Cortex of kidney (tissue), 1 donor: ENCODE measurements at places on chromosomes 6 and 20.

DNA sequence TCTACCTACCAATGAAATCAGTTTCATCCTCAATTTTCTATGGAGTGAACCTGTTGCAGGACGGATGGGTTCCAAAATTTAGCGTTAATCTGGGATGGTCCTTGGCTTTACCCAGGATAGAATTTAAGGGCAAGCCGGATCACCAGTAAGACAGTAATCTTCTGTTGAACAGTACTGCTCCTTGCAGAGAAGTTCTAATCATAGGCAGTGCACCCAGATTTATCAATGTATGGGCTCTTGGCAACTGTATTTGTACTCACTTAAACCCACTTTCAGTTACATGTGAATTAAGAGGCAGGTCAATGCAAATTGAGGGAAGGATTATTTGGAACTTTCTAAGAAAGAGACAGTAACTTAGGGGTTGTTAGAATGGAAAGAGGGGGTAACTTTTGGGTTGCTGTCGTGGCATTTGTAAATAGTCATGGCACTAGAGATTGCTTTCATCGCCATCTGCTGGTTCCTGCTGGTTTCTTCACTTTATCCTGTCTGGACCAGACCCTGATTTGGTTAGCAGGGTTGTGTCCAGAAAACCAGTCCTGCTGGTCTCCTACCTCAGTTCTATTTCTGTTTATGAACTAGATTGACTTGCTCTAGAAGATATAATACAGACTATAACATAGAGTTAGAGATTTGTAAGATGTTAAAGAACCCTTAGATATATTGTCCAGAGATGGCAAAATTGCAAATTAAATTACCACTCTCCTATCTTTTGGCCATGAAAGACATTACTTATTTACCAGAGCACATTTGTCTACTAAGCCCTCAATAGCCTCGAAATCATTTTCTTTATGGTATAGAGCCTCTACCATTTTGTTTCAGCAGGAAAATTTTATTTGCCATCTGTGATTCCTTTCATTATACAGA, 646.3 kb downstream of the UTRN start:
- DNase-seq, result no peak

DNA sequence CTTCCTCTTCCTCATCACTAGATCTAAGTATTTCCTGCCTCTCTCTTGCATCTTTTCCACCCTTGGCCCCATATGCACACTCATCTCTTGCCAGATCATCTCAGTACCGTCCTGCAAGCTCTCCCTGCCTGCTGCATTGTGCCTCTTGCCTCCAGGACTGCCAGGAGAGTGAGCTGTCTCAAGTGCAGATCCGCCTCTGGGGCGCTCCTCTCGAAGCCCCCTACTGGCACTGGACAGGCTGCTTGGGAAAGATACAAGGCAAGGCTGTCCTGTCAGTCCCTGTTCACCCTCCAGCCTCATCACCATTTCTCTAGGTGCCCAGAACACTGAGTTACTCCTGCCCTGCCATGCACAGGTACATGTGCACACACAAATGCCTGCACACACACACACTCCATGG, 10.2 kb downstream of the SYNDIG1 start:
- no peak for DNase-seq

DNA sequence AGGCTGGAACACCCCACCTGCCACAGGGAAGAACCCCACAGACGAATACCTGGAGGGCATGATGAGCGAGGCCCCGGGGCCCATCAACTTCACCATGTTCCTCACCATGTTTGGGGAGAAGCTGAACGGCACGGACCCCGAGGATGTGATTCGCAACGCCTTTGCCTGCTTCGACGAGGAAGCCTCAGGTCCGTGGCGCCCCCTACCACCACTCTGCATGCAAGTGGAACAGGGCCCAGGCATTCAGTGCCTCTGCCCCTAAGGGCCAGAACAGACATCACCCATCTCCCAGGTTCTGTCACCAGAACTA, 6.6 kb downstream of the MYL9 start:
- no peak for DNase-seq

- no peak for DNase-seq
Measured at GRCh38 chr6:135504734-135505133, 7.2 kb upstream of the AHI1 start.

DNA sequence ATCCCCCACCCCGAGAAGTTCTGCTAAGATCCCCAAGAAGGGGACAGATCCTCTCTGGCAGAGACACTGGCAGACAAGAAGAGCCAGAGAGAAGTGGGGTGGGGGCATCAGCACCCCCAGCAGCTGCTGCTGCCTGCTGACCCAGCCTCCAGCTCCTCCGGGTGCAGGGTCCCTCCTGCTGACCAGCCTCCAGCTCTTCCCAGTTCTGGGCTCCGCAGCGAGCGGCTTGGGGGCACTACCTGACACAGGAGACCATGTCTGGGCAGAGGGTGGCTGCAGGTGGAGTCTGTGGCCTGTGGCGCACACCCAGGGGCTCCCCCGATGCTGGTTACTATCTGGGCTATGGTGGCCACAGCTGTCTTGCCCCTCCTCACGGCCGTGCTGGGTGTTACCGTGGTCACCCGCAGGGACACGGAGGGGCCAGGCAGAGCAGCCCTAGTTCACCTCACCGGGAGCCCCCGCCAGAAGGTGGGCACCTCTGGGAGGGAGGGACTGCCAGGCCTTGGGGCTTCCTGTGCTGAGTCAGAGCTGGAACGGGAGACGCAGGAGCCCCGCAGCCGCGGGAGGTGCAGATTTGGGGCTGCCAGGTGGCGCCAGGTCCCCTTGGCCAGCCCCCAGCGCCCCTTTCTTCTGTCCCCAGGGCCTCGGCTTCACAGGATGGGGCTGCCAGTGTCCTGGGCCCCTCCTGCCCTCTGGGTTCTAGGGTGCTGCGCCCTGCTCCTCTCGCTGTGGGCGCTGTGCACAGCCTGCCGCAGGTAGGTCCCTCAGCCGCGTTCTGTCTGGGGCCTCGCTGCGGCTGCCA, 630 bp downstream of the LIME1 start:
- no peak for DNase-seq

GRCh38 chr6:125808591-125808990, 17.8 kb downstream of the NCOA7 start:
- no peak for DNase-seq

- DNase-seq, result no peak
Measured at GRCh38 chr6:134427721-134428120, 109.8 kb upstream of the SGK1 start.

DNA sequence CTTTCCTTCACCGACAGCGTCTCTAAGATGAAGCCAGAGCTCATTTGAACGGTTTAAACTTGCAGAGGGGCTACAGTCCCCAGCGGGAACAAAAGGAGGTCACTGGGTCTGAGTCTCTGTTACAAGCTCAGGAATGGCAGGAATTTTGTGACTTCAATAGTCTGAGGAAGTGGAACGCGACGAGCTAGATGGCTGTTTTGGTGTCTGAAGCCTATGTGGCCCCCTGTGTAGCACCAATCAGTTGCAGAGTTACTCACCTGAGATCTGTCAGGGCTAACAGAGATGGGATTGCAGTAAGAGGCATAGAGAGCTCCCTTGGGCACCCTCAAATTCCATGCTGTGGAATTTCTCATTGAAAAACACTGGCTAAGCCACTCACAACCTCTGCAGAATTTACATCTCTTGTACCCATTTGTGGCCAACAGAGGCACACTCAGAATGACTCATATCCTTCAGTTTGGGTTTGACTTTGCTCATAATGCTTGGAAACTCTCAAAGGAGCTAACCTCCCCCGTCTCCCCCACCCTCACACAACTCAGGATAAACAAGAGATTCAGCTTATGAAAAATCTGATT, 7.1 kb upstream of the TCP11 start:
- no peak for DNase-seq

GRCh38 chr6:136073216-136073615, 176.9 kb downstream of the MTFR2 start:
- no peak for DNase-seq

GRCh38 chr6:127716465-127716864, 139.5 kb downstream of the C6orf58 start:
- DNase-seq, result no peak

DNA sequence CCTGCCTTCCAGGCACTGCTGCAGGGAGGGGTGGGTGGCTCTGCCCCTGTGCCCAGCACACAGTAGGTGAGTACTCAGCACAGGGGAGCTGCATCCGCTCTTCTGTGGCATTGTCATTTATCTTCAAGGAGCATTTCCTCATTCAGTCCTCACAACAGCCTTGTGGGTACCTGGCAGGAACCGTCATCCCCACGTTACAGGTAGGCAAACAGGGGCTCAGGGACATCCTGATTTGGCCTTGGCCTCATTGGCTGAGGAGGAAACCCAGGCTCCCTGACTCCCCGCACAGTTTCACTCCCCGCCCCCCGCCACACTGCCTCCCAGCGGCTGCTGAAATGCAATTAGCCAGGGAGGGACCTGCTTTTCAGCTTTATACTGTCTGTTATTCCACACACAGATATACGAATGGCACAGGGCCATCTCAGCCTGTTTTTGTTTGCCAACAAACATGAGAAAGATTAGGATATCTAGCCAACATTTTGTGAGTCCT, 24.2 kb upstream of the PNPLA1 start:
- DNase-seq, result no peak

GRCh38 chr6:111747829-111748228, 125.4 kb downstream of the FYN start:
- DNase-seq, result no peak

- DNase-seq, result no peak
Measured at GRCh38 chr6:161011492-161012480, 20.2 kb downstream of the MAP3K4 start.

GRCh38 chr6:31525932-31526591, 2.7 kb upstream of the MCCD1 start:
- no peak for DNase-seq

DNA sequence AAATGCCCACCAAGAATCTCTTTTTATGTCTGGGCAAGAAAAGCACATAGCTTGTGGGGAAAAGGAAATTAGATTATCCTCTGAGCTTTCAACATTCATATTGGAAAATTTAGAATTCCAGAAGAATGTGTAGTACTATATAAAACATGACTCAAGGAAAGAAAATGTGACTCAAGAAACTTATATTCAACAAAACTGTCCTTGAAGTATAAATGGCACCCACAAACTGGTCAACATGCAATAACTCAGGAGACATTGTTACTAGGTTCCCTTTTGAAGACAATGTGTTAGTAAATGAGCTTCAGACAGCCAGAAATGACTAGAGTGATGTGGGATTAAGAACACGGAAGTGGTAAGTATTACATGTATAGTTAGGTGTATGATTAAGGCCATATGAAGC, 26.1 kb upstream of the TINAG start:
- no peak for DNase-seq

DNA sequence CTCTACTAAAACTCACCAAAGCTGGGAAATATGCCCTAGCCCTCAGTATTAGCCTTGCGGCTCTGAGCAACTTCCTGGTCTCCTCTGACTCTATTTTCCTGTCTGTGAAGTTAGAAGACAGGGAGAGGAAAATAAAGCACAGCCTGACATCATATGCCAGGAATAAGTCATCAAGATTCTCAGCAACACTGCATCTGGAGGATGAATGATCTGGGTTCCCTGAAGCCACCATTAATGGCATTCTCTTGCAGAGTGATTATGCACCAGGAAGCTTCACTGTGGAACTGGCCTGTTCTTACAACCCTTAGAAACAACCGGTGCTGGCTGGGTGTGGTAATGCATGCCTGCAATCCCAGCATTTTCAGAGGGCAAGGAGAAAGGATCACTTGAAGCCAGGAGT, 12.4 kb downstream of the ADGRF5 start:
- no peak for DNase-seq

GRCh38 chr6:5143634-5144311, 58.6 kb downstream of the PPP1R3G start:
- no peak for DNase-seq

GRCh38 chr6:123802351-123802696, 1.3 kb upstream of the NKAIN2 start:
- no peak for DNase-seq

DNA sequence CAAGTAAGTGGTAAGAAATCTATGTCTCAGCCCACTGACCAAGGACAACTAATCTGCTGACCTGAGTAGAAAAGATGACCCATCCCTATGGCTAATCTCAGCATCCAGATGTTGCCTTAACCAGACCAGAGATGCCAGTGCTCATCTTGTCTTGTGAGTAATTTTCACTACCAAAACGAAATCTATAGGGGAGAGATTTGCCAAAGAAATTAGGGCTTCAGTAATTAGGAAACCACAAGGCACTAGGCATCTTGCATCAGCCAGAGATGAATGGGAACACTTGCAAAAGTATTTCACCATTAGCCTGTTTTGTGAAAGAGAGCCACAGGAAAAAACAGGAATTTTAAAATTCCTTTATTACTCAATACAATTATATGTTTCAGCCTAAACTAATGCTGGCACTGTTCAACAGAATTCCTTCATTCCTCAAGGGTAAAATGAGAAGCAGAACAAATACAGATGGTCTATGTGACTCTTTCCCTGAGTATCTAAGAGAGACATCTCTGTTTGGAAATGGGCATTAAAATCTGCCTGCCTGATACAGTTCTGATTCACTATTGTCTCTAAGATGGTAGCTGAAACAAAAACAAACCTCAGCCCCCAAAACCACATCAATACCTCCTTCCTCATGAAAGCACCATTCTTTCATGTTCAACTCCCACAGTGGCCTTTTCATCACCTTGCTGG, 87.8 kb downstream of the GMDS start:
- DNase-seq, result no peak

DNA sequence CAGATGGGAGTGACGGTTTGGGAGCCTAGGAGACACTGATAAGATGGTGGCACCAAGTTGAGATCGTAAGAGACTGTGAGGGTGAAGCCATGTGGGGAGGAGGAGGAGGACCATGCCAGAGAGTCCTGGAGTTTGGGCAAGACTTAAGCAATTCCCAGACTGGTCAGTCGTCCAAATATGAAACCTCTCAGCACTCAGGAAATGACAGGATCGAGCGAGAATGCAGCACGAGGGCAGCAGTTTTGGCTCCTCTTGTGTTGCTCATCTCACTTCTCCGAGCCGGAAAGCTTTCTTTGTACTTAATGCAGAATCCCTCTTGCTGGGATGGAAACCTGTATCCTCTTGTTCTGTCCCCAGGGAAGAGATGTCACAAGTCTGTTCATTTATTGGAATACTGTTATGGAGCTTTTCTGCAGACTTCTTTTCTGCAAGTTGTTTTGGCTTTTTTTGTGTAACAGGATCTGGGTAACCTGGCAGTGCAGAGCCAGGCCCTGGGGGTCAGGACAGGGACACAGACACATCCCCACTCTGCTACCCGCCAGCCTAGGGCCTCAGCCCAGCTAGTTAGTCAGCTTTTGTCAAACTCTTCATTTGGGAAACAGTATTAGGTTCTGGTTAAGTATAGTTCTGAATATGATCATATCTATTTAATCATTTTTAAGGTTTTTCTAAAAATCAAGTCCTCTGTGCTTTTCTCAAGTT, 34.3 kb downstream of the FNDC1 start:
- DNase-seq, result no peak

DNA sequence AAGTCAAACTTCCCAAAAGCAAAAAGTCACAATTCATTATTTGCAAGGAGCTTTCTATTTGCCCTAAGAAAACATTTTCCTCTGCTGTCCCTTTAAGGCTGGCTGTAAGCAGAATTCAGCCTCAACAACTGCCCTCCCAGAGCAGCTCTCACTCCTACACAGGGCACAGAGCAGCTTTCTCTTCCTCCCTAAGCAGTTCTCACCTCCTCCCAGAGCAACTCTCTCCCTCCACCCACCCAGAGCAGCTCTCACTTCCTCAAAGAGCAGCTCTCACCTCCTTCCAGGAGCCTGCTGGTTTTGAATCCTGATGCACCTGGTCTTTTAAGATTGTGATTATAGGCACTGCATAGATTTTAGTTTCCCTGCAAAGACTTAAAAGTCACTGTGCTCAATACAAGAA, 120.6 kb upstream of the TMEM181 start:
- no peak for DNase-seq
